Anterior cingulate cortex (tissue), 58 donors: ENCODE measurements at places on chromosomes 2 and 18.

DNA sequence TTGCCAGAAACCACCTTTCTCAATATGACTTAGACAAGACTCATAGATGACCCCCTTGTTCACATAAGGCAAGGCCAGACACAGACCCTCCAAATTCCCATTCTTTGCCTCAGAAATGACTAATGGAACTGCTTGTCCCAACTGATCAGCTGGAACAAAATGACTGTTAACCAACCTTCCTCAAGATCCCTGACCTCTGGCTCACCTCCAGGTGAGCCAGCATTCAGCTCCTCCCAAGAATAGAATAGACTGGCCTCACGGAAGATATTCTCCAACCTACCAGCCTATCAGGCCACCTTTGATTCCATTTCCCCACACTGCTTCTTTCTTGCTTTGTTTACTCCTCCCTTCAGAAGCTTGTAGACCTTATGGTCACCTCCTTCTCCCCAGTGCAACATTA is 195.7 kb upstream of the VWC2L start:
- no peak for DNase-seq

- DNase-seq, result no peak
Measured at GRCh38 chr2:74427551-74427950, 6.0 kb downstream of the WDR54 start.

DNA sequence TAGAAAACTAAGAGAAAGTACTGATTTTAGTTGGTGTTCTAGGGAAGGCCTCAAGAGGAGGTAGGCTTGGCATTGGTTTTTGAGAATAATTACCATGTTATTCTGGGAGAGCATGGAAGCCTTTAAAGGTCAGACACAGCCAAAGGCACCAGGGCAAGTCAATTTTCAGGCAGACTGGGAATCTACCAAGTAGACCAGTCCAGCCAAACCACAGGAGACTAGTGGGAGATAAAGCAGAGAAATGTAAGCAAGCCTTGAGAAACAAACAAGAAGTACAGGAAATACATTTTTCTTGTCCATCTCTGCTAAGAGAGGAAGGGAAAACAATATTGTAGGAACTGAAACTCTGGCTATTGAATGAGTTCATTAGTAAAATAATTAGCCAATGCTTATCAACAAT is 5.5 kb upstream of the CCDC68 start:
- DNase-seq, result no peak

DNA sequence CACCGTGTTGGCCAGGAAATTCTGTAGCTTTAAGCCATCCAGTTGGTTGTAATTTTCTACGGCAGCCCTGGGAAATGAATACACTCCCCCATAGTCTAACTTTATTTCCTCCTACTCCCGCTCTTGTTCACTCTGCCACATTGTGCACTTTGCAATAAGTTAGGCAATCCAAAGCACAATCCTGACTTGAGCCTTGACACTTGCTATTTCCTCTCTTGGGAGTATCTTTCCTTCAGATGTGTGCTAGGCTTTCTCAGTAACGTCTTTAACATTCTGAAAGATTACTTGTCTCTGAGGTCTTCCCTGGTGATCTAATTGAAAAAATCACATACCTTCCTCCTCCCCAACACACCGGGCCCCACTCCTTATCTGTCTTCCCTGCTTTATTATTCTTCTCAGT is 65.9 kb upstream of the RAB27B start:
- DNase-seq, result no peak

GRCh38 chr2:111633643-111634042 is 250.3 kb downstream of the ANAPC1 start:
- DNase-seq, result no peak

GRCh38 chr18:46468426-46469180 is 188.4 kb downstream of the LOXHD1 start:
- DNase-seq, result no peak

GRCh38 chr2:189641590-189641989 is 19.7 kb upstream of the ASNSD1 start:
- DNase-seq, result no peak

DNA sequence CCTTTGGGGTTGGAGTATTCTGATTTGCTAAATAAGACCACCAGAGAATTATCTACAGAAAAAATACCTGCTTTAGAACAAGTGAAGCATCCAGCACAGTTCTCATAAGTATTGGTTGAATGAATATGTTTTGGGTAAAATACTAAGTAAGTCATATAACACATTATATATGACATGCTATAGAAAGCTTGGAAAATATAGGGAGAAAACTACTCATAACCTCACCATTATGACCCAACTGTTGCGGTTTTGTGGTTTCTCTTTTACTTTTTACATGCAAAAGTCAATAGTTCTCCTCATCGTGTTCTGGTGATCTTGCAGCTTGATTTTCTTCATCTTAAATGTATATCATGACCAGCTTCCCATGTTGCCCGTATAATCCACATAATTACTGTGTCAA is 66.2 kb downstream of the DIPK1C start:
- DNase-seq, result no peak

GRCh38 chr2:34011684-34012083 is 412.6 kb upstream of the FAM98A start:
- DNase-seq, result no peak

DNA sequence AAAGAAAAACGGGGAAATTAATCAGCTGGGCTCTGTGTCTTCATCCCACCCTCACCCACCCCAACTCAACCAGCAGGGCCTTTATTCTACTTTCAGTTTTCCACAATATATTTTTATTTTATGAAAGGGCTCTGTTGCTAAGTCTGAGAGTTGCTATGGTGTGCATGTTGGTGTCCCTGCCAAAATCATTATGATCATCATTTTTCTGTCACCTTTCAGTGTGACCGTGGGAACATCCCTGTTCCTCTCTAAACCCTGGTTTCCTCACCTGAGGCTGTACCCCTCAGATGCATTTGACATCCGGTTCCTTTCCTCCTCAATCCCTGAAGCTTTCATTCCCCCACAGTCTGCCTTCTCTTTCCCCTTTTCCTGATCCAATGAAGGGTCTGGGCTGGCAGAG is 180.5 kb downstream of the ZFP36L2 start:
- DNase-seq, result no peak

- no peak for DNase-seq
Measured at GRCh38 chr2:5285872-5286769, 406.1 kb upstream of the SOX11 start.

GRCh38 chr2:234564699-234565098 is 67.8 kb upstream of the ARL4C start:
- DNase-seq, result no peak

GRCh38 chr2:20484810-20485611 is 38.1 kb downstream of the RHOB start:
- DNase-seq, result no peak

DNA sequence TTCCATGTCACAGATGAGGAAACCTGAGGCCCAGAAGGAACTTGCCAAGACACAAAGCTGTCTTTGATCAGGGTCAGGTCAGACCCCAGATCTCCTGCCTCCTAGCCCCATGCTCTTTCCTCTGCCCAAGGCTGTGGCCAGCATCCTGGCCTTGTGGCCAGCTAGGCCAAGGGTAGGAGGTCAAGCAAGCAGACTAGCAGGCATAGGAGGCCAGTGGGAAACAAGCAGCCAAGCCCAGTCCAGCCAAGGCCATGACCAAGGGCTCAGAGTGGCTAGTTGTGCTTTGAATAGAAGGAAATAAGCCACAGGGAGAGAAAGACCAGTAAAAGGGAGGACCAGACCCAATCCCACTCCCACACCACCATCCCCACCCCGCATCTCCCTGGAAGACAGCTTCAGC is 30.4 kb downstream of the KCNK3 start:
- no peak for DNase-seq

- no peak for DNase-seq
Measured at GRCh38 chr18:67510831-67511230, 5.7 kb downstream of the DSEL start.

- DNase-seq, result no peak
Measured at GRCh38 chr2:179562330-179562885, 297.8 kb upstream of the SESTD1 start.

DNA sequence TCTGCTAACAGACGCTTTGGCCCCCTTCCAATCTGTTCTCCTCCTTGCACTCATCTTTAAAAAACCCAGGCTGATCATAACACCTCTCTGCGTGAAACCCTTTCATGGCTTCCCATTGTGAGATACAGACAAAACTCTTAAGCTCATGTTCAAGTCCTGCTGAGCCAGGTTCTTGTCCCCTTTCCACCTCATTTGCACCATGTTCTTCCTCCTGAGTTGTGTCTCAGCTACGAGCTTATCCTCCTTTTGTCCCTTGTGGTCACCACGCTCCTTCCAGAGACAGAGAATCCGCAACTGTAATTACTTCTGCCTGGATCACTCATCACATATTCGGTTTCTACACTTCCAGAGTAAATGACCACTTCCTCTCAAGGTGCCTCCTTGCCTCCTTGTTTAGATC is 238.8 kb downstream of the ACTR3 start:
- no peak for DNase-seq

DNA sequence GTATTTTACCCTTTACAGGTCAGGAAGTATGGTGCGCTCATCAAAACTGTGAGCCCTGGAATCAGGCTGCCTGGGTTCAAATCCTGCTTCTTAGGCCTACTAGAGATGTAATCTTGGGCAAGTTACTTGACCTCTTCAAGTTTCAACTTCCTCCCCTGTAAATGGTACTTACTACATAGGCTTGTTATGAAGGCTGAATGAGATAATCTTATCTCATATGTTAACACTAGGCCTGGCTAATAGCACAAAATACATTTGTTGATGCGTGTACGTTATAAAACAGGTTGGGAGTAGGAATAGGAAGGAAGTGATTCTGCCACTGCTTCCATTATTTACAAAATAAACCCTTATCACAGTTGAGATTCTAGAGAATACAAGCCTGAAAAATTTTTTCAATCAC is 1.7 kb upstream of the RFTN2 start:
- no peak for DNase-seq

GRCh38 chr2:97745474-97746174 is 32.2 kb downstream of the ZAP70 start:
- DNase-seq, result no peak

DNA sequence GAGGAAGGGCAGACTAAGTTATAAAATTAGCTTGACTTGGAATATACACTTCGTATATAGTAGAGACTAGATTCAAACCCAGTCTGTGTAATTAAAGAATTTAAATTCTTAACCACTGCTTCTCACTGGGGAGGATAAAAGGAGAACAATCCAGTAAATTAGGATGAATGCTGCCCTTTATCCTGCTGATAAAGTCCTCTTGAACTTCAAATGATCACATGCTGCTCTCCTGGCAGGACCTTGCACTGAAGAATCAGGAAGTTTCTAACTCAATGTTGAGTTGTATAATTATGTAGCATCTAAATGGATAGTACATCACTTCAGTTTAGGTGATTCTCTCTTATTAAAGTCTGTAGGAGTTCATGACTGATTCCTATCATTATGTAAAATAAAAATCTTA is 1179.7 kb downstream of the DSC3 start:
- no peak for DNase-seq
